Fibroblast of skin of abdomen (primary cell): ENCODE measurements at places on chromosomes 12 and 14.

DNA sequence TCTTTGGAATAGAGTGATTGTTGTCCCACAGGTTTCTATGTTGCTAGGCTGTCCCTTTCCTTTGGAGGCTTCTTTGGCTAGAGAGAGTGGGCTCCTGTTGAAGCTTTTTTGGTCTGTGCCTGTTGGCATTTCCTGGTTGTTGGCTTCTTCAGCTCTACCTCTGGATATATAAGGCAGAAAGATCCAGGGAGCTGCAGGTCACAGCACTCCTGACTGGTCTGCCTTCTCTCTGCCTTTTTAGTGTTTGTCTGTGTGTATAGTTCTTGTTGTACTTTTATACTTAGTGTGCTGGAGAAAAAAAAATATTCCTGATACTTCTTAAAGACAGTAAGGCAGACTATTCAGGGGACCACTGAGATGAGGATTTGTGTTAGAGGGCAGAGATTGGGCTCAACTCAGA lies 202.7 kb downstream of the FBXL14 start:
- DNase-seq, result no peak

- no peak for DNase-seq
Measured at GRCh38 chr14:20687362-20688166, 1.0 kb upstream of the ANG start.

- DNase-seq, result no peak
Measured at GRCh38 chr12:123482876-123483275, 24.9 kb downstream of the SNRNP35 start.

DNA sequence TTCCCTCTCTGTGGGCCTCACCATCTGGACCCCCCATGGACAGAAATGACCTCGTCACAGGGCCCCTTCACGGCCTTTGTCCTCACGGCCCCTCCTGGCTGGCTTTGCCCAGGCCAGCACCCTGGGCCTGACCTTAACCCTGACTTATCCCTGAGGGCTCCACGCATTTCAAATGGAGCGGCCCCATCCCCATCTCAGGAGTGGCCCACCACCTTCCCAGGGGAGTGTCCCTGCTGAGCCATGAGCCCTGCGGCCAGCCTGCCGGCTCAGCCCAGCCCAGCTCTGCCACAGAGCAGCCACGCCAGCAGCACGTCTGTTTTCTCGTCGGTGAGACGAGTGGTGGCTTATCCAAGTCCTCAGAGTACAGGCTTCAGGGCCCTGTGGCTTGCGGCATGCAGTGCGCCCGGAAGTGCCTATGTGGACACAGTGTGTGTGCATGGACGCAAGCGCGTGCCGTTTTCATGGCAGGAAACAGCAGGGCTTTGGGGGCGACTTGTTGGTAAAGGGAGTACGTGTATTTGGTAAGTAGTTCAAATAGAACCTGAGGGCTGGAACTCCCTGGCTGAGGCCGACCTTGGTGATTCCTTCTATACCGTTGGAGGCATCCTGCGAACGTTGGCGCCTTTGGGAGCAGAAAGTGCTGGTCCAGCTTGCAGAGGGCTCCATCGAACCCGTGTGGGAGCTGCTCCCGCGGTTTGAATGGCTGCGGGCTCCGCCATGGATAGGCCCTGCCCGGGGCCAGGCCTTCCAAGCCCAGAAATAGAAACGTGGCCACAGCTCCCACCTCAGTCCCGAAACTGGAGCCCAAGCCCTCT lies 52.1 kb downstream of the LRCOL1 start:
- DNase-seq, result no peak

GRCh38 chr14:72026536-72026935 lies 94.3 kb downstream of the RGS6 start:
- DNase-seq, result no peak

- DNase-seq, result no peak
Measured at GRCh38 chr12:122079033-122079531, 526 bp downstream of the MLXIP start.
